ENCODE measurements at places on chromosomes 12 and 14.

- peak; percentile 71 for DNase-seq
These were observed 133.7 kb downstream of the AEBP2 start for GRCh38 chr12:19572920-19573558.

- DNase-seq, result peak; percentile 1
These were observed 342.6 kb downstream of the NOVA1 start for GRCh38 chr14:26255213-26255612.

GRCh38 chr12:124768452-124769162, 95.1 kb downstream of the SCARB1 start:
- peak; percentile 82 for DNase-seq

DNA sequence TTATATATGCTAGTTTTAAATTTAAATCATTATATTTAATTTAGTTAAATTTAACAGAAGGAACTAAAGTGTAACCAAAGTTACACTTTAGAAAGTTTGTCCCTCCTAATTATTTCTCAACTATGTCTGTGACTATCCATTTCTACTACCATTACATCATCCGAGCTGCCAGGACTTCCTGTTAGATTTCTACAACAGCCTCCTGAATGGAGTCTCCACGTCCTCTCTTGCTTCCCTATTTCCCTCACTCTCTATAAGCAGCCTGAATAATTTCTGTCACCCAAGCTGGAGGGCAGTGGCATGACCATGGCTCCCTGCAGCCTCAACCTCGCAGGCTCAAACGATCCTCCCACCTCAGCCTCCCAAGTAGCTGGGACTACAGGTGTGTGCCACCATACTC, 84.1 kb downstream of the TTC7B start:
- no peak for DNase-seq

DNA sequence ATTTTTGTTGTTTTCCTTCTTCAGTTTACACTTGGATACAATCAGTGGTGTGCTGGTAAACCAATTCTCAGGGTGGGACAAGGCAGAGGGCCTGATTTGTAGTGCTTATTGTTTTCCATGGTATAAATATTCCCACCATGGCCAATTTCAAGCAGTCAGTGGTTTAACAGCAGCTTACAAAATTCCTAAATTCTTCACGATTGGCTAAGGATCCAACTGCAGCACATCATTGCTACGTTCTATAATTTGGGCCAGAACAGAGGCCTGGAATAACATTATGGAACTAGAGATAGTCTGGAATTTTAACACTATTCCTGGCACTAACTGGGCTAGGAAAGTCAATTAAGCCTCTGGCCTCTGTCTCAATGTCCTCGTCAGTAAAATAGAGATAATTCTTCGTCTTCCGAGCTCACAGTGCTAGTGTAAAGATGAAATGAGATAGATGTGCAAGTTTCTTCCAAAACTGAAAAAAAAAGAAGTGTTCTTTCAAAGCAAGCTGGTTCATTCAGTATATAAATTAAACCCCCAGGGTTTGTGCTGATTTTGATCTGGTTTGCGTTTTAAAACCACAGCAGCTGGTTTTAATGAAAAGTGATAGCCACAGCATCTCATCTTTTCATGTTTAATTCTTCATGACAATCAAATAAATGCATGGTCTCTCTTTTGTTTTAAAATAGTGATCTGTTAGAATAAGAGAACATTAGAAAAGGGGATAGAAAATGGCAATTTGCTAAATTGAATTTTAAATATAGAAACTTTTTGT, 104.1 kb downstream of the EPS8 start:
- DNase-seq, result no peak

- DNase-seq, result no peak
These were observed 9.7 kb downstream of the AQP6 start for GRCh38 chr12:49982246-49983087.

DNA sequence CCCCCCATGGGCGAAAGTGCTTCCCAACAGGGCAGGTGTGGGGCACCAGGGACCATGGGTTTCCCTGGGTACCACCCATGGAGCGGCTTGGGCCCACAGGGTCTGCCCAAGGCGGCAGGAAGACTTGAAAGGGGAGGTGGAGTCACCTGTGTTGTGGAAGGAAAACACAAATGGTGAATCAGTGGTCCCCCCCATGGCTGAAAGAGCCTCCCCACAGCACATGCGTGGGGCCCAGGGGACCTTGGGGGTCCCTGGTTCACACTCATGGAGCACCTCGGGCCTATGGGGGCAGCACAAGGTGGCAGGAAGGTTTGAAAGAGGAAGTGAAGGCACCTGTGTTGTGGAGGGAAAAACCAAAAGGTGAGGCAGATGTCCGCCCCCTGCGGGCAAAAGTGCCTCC, 581.9 kb downstream of the ALG10 start:
- DNase-seq, result no peak

- no peak for DNase-seq
These were observed 263.7 kb upstream of the SEL1L start for GRCh38 chr14:81797315-81797714.

GRCh38 chr12:99695050-99695449, 47.5 kb downstream of the GARIN6 start:
- no peak for DNase-seq

- no peak for DNase-seq
These were observed 238.0 kb upstream of the SLC16A7 start for GRCh38 chr12:59357811-59358210.

DNA sequence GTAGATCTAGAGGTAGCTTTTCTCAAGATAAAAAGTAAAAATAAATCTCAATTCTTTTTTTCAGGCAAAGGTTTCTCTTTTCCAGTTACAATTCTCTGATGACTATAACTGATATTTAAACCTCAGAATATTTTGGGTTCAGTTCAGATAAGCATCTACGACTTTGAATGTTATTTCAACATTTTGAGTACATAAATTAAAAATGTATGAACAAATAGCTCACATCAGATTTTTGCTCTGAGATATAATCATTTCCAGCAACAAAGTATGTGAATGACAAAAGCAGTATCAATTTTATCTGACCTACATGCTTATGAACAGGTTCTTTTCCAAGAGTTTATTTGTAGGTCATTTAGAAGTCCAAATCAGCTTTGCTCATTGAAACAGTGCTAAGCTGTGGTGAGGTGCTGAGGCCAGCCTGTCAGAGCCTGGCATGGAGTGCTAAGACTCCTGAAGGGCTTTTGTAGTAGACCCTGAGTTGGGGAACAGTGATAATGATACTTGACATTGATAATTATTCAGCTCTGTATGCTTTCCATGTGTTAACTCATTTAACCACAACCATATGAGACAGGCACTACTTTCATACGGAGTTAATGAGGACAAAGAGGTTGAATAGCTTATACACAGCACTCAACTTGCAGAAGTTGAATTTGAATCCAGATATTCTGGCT, 205.0 kb upstream of the DCN start:
- no peak for DNase-seq

- DNase-seq, result peak; percentile 12
These were observed 9.6 kb downstream of the TSHR start for GRCh38 chr14:80965037-80965436.

DNA sequence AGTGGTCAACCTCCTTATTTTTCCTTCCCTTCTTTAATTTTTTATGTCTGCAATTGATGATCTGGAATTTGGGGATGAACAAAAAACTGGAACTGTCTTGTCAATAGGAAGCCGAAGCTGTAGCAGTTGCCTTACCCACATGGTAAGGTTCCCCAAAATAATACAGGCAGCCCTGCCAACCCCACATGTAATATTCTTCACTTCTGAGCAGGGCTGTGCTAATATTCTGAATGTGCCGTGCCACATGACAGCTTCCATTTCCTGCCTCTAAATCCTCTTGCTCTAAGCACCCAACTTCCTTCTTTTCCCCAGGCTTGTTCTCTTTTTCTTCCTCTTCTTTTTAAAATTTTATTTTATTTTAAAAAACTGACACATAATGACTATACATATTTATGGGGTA, 39.6 kb downstream of the GPATCH2L start:
- DNase-seq, result no peak

GRCh38 chr14:95319312-95320077, at the start of gene CLMN:
Gene CLMN (minus strand): TSS chr14:95319908. CDS start chr14:95319792, 116 bp downstream.
- DNase-seq, result peak; percentile 37

- no peak for DNase-seq
These were observed 162.5 kb upstream of the PDE3A start for GRCh38 chr12:20205854-20206253.

DNA sequence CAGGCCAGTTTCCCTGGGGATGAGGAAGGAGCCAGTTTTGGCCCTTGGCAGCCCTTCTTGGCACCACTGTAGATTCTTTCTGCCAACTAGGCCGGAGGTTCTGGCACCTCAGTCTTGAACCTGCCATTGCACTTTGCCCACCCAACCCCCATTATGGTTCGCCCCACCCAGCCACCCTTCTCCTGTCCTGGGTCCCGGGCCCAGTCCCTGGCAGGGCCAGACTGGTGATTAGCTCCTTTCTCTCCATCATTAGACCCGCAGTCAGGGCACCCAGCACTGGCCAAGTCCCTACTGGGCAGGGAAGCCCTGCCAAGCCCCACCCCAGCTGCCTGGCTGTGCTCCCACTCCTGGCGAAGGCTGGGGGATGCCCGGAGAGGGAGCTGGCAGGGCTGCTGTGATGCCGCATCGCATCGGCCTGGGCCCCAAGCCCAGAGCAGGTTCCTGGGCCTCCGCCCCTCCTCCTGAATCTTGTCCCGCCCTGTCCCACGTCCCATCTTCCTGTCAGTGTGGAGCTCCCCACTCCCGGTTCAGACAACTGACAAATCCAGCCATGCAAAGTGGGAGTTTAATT, 9.8 kb downstream of the FAM222A start:
- DNase-seq, result no peak

DNA sequence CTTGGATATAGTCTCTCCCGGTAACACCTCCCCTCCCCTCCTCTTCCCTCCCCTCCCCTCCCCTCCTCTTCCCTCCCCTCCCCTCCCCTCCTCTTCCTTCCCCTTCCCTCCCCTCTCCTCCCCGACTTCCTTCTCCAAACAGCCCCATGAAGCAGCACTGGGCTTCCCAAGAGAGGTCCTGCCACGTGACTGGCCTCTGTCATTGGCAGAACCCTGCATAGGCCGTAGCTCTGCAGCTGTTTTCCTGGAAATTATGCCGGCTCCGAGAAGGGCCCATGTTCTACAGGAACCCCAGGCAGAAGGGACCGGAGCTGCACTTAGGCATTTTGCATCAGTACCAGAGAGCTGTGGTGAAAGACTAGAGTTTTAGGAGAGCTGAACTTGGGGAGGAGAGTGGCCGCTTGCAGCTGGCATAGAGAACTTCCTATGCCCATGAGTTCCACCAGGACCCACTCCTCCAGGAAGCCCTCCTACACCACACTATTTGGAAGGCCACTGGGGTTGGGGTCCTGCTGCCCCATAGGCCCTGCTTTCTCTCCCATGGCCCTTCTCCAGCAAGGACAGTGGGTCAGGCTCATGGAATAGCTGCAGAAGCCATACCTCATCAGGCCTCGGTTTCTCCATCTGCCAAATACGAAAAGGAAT, 5.1 kb upstream of the TNFAIP2 start:
- DNase-seq, result no peak

DNA sequence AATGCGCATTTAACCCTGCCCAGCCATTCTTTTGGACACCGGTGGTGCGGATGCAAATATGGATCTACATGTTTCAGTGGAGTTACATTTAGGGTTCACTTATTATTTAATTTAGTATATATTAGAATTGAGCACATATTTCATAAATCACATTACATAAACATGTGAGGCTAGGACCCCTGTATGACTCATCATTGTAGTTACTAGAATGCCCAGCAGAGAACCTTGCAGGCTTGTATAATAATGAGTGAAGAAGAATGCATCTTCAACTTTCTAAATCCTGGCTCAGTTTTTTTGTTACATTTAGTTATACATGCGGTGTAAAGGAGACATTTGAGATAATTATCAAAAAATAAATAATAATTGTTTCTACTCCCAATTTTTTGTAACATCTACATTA, 369.0 kb downstream of the ATP23 start:
- DNase-seq, result peak; percentile 79

DNA sequence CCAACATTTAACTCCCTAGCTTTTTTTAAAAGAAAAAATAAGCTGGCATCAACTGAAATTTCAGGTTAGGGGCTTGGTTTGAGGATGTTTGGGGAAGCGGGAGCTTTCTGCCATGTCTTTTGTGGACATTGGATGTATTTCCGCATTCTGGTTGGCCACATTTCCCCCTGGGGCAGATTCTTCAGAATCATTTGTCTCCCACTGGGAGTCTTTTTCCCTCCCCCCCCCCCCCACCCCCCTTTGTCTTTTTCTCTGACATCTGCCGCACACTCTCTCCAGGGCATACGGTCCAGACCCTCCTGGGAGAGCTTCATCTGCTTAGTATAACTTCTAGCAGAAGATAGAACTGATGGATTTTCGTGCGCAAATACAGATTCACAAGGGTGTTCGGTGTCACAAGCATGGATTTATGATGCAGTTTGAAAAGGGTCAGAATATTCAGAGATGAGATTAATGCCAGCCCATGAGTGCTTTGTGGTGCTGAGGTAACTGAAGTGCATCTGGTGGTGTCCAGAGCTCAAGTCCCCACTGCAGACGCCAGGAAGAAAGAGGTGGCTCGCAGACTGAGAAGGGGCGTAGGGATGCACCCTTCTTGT, 40.2 kb downstream of the ETV6 start:
- peak; percentile 65 for DNase-seq
